ENCODE measurements at places on chromosomes 16 and 17.
A peak's percentile ranks its signal among the peaks of the same experiment; 100 is the strongest.

DNA sequence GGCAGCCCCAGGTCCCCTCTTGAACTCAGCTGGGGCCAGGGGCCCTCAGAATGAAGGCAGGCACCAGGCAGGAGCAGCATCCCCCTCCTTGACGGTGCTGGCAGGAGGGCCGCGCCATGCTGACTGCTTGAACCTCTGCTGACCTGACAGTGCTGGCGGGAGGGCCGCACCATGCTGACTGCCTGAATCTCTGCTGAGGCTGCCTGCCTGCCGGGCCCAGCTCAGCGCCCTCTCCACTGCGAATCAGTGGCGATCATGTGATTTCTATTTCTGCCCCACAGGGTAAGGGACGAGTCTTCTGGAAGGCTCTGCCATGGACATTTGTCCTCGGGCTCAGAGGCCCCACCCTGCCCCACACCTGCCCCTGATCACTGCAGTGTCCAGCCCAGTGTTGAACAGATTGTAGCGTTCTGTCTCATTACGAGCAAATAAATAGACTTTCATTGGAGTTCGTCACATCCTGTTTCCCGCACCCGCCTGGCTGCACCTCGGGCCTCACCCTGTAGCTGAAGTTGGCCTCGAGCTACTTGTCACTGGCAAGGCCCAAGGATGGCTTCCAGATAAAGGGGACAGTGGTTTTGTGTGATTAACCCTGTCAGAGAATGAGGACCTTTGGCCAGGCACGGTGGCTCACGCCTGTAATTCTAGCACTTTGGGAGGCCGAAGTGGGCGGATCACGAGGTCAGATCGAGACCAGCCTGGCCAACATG, 8.6 kb downstream of the C16orf90 start:
- no peak for DNase-seq

GRCh38 chr16:47625115-47625567, 164.0 kb downstream of the PHKB start:
- no peak for DNase-seq

DNA sequence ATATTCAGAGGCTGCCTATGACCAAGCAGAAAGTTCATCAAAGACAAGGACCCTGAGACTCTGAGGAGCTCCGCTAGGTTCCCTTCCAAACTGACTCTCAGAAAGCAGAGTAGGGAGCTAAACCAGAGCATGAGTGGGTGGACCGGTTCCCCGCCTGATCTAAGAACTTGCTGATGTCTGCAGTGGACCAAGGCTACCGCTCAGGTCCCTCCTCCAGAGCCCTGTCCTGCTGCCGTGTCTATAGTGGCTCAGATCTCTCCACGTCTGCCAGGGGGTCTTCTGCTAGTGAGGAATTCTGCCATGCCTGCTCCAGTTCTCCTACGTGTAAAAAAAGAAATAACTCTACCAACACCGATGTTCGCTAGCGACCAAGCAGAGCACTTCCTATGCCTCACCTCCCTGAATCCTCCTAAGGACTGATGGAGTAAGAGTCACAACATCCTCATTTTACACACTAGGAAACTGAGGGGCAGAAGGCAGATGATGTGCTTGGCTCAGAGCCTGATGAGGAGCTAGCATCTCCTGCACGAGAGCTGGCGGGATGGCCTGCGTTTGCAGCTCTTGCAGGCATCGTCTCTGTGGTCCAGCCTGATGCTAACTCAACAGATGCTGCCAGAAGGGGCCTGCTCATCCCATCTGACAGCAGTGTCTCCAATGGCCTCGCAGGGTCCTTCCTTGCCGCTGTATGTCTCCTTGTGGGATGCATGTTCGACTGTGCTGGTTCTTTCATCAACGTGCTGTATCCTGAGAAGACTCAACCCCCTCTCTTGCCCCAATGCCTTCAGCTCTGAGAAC, 265.5 kb downstream of the C16orf95 start:
- no peak for DNase-seq

DNA sequence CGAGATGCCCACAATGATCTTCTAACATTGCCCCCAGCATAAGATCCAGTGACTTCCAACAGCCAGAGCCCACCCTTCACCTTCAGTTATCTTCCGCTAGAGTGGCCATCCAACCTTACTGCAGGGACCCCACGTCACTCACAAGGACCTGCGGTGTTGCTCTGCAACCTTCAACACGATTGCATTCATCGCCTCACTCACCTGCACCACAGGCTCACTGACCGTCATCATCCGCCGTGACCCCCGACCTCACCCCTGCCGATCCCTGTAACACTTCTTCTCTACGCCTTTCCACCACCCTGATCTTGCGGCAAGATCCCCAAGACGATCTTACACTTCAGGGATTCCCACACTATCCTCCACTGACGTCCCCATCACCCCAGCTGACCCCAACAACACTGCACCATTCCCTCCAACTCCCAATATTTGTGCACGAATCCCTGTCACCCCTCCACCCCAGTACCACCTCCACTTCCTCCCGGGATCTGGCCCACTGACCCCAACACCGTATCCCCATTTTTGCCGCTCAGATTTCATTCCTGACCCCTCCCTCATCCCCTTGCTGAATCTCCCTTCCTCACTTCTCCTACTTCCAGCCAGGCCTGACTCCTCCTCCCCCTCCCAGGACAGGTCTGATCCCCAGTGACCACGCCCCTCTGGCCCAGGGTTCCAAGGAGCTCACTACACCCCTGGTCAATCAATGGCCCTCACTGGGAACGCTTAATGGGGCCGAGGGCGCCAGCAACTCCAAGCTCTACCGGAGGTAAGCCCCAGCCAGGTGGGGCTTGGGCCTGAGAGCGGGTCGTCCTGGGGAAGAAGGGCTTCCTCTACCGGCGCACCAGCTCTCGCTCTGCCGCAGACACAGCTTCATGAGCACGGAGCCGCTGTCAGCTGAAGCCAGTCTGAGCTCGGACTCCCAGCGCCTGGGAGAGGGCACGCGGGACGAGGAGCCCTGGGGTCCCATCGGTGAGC, 7.6 kb downstream of the RUNDC3A start:
- no peak for DNase-seq

GRCh38 chr17:82703935-82704865, 5.7 kb upstream of the RAB40B start:
- no peak for DNase-seq

GRCh38 chr16:10339777-10340732, 45.8 kb upstream of the ATF7IP2 start:
- DNase-seq, result no peak

- peak; percentile 69 for DNase-seq
These were observed 3.3 kb upstream of the HIGD1B start for GRCh38 chr17:44844390-44844830.

- peak; percentile 67 for DNase-seq
These were observed 7.1 kb upstream of the LGALS3BP start for GRCh38 chr17:78986649-78987328.

DNA sequence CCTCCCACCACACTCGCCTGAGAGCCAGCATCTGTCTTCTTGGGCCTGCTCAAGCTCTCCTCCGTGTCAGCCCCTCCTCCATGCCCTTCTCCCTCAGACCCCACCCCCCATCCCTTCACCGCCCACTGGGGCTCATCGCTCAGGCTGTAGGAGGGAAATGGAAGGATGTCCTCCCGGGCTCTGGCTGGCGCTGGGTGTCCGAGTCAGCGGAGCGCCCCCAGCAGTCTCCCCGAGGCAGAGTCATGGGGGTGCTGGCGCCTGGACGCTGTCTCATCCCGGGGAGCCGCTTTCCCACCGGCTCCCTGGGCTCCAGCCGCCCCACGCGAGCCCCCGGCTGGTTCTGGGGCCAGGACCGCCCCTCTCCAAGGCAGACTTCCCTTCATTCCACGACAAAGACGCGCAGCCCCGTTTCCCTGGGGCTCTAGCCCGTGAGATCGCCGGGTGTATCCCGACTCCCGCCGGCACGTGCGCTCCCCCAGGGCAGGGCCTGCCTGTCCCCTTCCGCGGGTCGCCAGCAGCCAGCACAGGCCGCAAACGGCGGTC, 428 bp upstream of the ANTKMT start:
- peak; percentile 86 for DNase-seq

GRCh38 chr17:40915199-40915661, 22.2 kb downstream of the KRT23 start:
- DNase-seq, result peak; percentile 96

DNA sequence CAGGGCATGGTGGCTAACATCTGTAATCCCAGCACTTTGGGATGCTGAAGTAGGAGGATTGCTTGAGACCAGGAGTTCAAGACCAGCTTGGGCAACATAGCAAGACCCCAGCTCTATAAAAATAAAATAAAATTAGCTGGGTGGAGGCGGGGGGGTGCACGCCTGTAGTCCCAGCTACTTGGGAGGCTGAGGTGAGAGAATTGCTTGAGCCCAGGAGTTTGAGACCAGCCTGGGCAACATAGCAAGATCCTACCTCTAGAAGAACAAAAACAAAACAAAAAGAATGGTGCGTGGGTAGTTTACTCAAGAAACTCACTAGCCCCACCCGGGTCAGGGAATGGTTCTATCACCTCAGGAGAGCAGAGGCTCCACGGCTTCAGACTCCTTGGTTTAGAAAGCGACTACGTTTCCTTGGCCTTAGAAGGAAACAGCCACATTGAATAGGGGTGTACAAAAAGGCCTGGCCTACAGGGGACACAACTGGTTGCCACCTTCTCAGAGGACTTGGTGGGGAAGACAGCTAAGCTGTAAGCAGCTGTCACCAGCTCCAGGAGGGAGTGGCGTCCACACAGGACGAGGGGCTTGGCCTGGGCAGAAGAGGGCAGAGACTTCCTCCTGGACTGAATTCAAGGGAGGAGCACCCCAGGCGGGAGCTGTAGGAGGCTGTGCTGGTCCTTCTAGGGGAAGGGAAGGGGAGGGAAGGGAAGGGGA, 716 bp downstream of the TK1 start:
- peak; percentile 67 for DNase-seq

All from EH (cell line).